ENCODE measurements at places on chromosomes 2 and 18. TPM values are rescaled to one million over a fixed set of nuclear protein-coding genes. Genes with fewer than 3 reads are reported as not detected.

The BMP10 gene
- total RNA-seq = not detected

The SUPT7L gene
- 22.9 TPM for total RNA-seq

GRCh38 chr2:54725343-54726099 lies 2.1 kb downstream of the EML6 start:
- no peak for DNase-seq

DNA sequence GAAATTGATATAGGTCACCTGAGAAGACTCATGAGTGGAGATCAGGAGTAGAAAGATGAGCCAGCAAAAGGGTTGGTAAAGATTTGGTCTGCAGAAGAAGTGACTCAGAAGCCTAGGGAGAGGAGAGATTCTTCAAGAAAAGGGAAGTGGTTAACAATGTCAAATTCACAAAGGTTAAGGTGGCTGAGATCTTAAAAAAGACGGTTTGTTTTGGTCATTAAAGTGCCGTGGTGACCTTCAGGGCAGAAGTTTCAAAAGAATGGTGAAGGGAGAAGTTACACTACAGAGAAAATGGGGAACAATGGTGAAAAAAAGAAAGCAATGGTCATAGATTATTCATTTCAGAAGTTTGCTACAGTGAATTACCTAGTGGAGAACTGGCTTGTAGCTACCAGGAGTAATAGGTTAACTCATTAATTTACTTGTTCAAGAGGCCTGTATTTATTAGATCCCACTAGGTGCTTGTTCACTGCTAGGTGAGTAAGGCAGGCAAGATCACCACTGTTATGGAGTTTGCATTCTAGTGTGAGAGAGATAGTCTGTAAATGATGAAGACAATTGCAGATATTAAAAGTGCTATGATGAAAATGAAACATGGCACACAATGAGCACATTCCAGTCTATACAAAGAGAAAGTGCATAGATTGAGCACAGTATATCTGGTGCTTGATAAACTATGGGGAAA lies 43.0 kb downstream of the FBXO48 start:
- no peak for DNase-seq

DNA sequence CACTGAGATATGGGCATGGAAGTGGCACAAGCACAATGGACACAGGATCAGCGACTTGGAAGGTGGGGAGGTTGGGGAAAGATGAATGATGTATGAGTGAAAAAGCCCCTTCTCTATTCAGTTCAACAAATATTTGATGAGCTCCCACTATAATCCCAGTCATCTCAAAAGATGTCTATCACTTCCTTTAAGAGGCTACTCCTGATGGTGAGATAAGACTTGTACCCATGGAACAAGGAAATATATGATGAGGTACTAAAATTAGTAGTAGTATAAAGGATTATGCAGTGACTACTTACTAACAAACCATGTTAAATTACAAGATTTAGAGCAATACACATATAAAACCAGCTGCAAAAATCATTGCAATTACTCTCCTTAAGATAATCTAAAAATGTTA lies 107.8 kb upstream of the COL5A2 start:
- DNase-seq = no peak

DNA sequence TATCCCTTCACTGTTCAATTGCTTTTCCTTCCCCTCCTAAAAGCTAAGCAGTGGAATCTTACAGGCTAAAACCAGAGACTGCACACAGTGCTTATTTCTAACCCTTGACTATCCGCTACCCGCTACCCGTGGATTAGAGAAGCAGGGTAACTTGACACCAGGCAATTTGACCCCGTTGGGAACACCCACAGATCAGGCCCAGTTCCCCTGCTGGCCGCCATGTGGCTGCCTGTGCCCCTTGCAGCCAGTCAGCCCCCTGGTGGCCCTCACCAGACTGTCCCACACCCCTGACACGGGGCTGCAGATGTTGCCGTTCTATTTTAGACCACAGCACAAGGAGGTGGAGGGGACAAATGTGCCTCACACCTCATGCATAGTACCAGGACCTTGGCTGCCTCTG lies 74.8 kb downstream of the TXNL1 start:
- DNase-seq = peak; percentile 3

The TAF4B gene
- total RNA-seq = 7.8 TPM

DNA sequence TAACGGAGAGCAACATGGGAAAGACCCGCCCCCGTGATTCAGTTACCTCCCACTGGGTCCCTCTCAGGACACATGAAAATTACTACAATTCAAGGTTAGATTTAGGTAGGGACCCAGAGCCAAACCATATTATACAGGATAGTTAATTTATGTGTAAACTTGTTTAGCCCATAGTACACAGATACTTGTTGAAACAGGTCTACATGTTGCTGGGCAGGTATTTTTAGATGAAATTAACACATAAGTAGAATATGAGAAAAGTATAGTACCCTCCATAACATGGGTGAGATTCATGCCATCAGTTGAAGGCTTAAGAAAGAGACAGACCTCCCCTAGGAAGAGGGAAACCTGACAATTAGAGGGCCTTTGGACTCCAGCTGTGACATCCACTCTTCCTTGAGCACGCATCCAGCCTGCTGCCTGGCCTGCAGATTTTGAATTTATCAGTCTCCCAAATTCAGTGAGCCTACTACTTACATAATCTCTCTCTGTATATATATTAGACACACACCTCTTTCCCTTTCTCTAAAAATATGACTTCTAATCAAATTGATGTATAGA lies 463.5 kb upstream of the NETO1 start:
- no peak for DNase-seq

The HOXD1 gene
- total RNA-seq = not detected

- DNase-seq = no peak
These were observed 423.6 kb downstream of the ZNF521 start for GRCh38 chr18:24928301-24928878.

The BOLL gene
- not detected for total RNA-seq

The SKOR2 gene
- total RNA-seq = not detected

GRCh38 chr18:35326695-35327387 lies 17.4 kb downstream of the ZNF24 start:
- no peak for DNase-seq

The KANSL1L gene
- 14.2 TPM for total RNA-seq

GRCh38 chr18:2459886-2460285 lies 111.4 kb downstream of the METTL4 start:
- DNase-seq = no peak

DNA sequence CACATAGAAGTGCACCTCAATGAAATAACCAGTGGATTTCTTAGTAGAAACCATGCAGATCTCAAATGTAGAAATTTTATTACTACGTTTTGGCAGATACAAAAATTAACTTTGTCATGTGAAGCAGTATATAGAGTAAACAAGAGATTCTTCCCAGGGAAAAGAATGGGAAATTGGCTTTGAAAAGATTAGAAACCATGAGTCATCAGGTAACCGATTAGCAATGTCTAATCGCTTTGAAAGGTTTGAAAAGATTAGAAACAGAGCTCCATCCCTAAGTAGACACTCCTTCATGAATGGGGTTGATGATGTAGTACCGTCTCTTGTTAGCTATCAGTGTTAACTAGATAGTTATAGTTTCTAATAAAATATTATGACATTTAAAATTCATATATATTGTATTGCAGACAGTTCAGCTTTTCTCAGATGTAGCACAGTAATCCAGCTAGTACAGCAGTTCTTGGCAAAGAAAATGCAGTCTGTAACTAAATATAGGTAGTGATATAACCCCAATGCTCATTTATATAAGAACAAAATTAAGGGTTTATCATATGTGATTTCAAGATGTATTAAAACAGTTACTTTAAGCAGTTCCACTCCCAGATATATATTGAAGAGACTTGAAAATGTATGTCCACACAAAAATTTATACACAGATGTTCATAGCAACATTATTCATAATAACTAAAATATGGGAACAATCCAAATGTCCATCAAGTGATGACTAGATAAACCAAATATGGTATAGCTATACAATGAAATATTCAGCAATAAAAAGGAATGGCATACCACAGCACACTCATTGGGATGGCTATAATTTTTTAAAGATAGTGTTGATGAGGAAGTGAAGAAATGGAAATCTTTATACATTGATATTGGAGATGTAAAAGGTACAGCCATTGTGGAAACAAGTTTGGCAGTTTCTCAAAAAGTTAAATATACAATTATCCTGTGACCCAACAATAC lies 113.9 kb downstream of the PTPN4 start:
- no peak for DNase-seq

DNA sequence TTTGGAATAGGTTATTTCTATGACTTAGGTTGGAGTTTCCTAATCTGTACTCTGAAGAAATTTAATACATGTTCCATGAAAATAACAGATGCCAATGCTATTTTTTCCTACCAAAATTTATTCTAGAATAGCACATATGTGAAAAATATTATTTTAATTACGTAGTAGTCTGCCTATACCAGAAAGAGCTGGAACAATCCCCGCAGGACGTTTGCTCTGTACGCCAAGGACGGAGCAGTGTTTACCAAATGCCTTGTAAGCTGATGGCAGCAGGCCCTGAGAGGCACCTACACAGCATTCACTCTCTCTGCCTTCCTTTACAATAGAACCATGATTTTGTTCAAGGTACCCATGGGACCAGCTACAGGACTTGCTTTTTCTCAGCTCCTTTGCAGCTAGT lies 16.8 kb upstream of the SLC1A4 start:
- DNase-seq = no peak

DNA sequence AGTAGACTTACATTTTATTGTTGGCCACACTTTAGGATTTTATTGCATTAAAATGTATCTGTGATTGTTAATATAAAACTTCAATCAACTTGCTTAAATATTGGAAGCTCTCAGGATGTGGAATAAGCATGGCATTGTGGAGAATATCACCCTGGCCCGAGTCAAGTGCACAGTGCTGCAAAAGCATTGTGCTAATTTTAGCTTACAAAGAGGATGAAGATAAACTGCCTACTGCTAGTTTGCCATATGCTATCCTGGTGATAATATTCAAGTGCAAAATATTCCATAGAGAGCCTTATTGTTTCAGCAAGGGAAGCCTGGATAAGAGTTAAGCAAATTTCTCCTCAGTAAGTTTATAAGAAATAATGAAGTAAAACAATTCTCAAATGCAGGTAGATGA lies 54.5 kb downstream of the MEIS1 start:
- no peak for DNase-seq

- DNase-seq = peak; percentile 50
These were observed 5.0 kb upstream of the CHST10 start for GRCh38 chr2:100422320-100423055.

The SERPINB13 gene
- not detected for total RNA-seq

DNA sequence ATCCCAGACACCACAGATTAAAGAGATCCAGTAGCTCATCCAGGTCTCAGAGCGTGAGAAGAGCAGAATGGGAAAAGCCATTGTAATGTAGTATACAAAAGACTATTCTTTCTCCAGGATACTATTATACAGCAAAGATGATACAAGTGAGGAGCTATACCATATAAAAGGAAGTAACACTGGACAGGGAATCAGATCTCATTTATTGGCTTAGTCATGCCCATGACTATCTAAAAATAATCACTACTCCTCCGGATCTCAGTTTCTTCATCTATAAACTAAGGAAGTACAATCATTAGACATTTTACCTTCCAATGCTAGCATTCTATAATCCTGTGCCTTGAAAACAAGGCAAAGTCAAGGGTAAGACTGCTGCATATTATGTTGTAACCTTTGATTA lies 19.4 kb downstream of the KRCC1 start:
- no peak for DNase-seq

The SERPINB11 gene
- not detected for total RNA-seq

GRCh38 chr2:11494310-11494709 lies 28.3 kb upstream of the E2F6 start:
- DNase-seq = no peak

The TTC32 gene
- 7.0 TPM for total RNA-seq

- no peak for DNase-seq
These were observed 4.7 kb downstream of the GLI2 start for GRCh38 chr2:120740375-120740764.

GRCh38 chr18:3330622-3331021 lies 68.7 kb downstream of the MYL12B start:
- peak; percentile 80 for DNase-seq

- DNase-seq = no peak
These were observed 254.9 kb downstream of the ZNF521 start for GRCh38 chr18:25097057-25097456.

DNA sequence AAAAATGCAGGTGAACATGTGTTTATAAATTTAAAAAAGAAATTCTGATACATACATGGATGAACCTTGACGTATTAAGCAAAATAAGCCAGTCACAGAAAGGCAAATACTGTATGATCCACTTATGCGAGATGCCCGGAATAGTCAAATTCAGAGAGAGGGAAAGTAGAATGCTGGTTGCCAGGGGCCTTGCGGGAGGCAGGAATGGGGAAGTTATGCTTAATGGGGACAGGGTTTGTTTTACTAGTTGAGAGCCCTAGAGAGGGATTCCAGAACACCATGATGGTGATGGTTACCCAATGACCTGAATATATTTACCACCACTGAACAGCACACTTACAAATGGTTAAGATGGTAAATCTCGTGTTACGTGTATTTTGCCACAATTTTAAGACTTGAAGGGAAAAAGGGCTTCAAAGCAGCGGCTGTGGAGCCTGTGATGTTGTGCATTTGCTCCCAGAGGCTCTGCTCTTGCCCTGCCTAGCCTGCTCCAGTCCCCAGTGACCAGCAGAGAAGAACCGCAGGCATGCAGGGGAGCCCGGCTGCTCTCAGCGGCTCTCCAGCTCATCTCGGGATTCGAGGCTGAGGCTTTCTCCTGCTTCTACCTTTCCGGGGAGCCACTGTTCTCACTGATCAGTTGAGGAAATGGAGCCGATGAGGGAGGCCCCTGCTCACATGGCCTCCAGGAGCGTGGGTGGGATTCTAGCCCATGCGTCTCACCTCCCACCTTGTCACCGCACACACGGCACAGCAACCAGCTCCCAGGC lies 51.7 kb upstream of the TFCP2L1 start:
- no peak for DNase-seq

The XDH gene
- 0.81 TPM for total RNA-seq
